ENCODE measurements at places on chromosomes 2 and 18. TPM values are rescaled to one million over a fixed set of nuclear protein-coding genes. Genes with fewer than 3 reads are reported as not detected.

MPV17 gene
- total RNA-seq, result 88.8 TPM

SLC4A5 gene
- total RNA-seq, result 0.48 TPM

NTSR2 gene
- not detected for total RNA-seq

DNER gene
- 4.8 TPM for total RNA-seq

FOXI3 gene
- total RNA-seq, result not detected

HOXD13 gene
- not detected for total RNA-seq

PRKCE gene
- 5.4 TPM for total RNA-seq

Measured in epithelial cell of alveolus of lung (primary cell).